Ascending aorta (tissue), 2 donors: ENCODE measurements at places on chromosomes 2 and 18.

GRCh38 chr2:86485103-86485502 lies 43.9 kb downstream of the KDM3A start:
- H3K27me3 ChIP-seq = no peaks in the 10 kb centered on the region
- DNase-seq = no peak
- H3K4me1 ChIP-seq = peaks cover 18% of the 10 kb centered on the region

DNA sequence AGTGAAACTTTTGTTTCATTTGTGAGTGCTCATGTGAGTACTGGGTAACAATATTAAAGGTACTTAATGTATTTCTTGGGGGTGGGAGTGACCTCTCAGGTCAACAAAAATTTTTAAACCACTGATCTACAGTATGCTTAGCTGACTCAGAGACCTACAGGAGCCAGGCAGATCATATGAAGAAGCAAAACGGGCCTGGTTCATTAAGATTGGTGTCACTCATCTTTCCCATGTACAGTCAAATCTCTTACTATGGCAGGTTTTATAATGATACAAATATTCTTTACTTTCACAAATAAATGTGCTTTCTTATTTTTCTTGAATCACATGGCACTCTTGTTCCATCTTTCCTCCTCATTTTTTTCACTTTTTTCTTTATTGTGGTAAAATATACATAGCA lies 7.7 kb upstream of the TMSB10 start:
- no peak overlapping the region for H3K4me3 ChIP-seq
- H3K36me3 ChIP-seq = no peaks in the 10 kb centered on the region
- no peaks in the 10 kb centered on the region for H3K27me3 ChIP-seq
- H3K4me1 ChIP-seq = peaks cover 3% of the 10 kb centered on the region
- no peak for DNase-seq

DNA sequence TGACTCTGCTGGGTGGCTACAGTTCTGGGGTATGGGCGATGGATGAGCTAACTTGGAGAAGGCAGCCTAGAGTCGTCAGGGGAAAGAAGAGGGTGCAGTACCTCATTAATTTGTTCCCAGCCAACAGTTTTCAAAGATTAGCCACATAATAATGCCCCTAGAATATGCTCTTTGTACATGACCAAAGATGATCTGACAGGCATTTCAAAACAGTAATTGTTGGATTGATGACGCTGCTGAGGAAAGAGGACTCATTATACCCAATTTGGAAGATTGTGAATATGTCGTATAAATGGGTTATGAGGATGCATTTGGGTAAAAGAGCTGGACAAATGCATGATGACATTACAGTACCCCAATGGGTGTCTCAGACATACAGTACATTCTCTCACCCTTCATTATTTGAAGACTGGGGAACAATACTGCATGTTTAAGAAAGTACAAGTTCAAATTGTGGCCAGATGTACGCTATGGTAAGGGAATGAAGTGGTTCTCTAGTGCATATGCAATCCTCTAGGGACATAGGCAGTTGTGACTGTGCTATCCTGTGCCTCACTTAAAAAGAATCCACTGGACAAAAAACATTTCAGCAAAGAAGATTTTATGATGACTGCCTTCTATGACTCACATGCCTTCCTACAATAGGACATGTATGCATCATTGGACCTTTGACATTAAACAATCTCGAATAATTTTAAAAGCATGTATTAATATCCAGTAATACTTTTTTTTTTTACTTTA lies 233.2 kb downstream of the CNTNAP5 start:
- H3K27me3 ChIP-seq = no peaks in the 10 kb centered on the region
- no peak overlapping the region for H3K4me3 ChIP-seq
- no peaks in the 10 kb centered on the region for H3K4me1 ChIP-seq
- no peaks in the 10 kb centered on the region for H3K36me3 ChIP-seq
- H3K27ac ChIP-seq = no peak overlapping the region

- H3K4me3 ChIP-seq = no peak overlapping the region
- H3K4me1 ChIP-seq = no peaks in the 10 kb centered on the region
- H3K36me3 ChIP-seq = no peaks in the 10 kb centered on the region
- H3K27ac ChIP-seq = peak overlapping the region; percentile 26
- DNase-seq = no peak
- H3K27me3 ChIP-seq = no peaks in the 10 kb centered on the region
These were observed 251.9 kb downstream of the TTC32 start for GRCh38 chr2:19649785-19650380.
